CD4-positive, alpha-beta memory T cell (primary cell): ENCODE measurements at places on chromosomes 4 and X. TPM values are rescaled to one million over a fixed set of nuclear protein-coding genes. Genes with fewer than 3 reads are reported as not detected.

The FGF5 gene
- 0.06 TPM for total RNA-seq

The TMEM31 gene
- total RNA-seq = not detected

The TMEM33 gene
- 43.6 TPM for total RNA-seq

The RHOXF2B gene
- total RNA-seq = not detected

The PRPS2 gene
- total RNA-seq = 31.5 TPM

The MAGEA1 gene
- total RNA-seq = not detected

The ASB12 gene
- not detected for total RNA-seq

The PDCL2 gene
- not detected for total RNA-seq

The NEUROG2 gene
- total RNA-seq = not detected

The SPANXD gene
- total RNA-seq = not detected

The CCDC120 gene
- 10.6 TPM for total RNA-seq

The DRP2 gene
- 0.08 TPM for total RNA-seq

The NEXMIF gene
- 1.2 TPM for total RNA-seq

The IL2 gene
- 0.67 TPM for total RNA-seq

The RHOXF1 gene
- 2.1 TPM for total RNA-seq

The CYLC1 gene
- total RNA-seq = not detected

The HSD17B11 gene
- total RNA-seq = 69.7 TPM

The ARX gene
- total RNA-seq = not detected

The SCML1 gene
- 14.4 TPM for total RNA-seq

The CXCL3 gene
- total RNA-seq = not detected

The NIPAL1 gene
- 3.0 TPM for total RNA-seq

The SSX1 gene
- not detected for total RNA-seq

The RPA4 gene
- total RNA-seq = 0.41 TPM

The ADH7 gene
- total RNA-seq = not detected

The SULT1E1 gene
- total RNA-seq = not detected

The COL4A6 gene
- total RNA-seq = not detected

The ADH1A gene
- not detected for total RNA-seq

The SSX3 gene
- total RNA-seq = not detected

The FGG gene
- total RNA-seq = not detected

The PAGE2 gene
- total RNA-seq = not detected

The AR gene
- total RNA-seq = 0.15 TPM
